ENCODE measurements at places on chromosomes 13 and 19.

GRCh38 chr19:48117515-48118130, 7.0 kb upstream of the PLA2G4C start:
- no peak for DNase-seq

- DNase-seq, result no peak
Measured at GRCh38 chr13:48155848-48156247, 60.9 kb upstream of the MED4 start.

- DNase-seq, result no peak
Measured at GRCh38 chr13:51067210-51067701, 43.8 kb downstream of the C13orf42 start.

DNA sequence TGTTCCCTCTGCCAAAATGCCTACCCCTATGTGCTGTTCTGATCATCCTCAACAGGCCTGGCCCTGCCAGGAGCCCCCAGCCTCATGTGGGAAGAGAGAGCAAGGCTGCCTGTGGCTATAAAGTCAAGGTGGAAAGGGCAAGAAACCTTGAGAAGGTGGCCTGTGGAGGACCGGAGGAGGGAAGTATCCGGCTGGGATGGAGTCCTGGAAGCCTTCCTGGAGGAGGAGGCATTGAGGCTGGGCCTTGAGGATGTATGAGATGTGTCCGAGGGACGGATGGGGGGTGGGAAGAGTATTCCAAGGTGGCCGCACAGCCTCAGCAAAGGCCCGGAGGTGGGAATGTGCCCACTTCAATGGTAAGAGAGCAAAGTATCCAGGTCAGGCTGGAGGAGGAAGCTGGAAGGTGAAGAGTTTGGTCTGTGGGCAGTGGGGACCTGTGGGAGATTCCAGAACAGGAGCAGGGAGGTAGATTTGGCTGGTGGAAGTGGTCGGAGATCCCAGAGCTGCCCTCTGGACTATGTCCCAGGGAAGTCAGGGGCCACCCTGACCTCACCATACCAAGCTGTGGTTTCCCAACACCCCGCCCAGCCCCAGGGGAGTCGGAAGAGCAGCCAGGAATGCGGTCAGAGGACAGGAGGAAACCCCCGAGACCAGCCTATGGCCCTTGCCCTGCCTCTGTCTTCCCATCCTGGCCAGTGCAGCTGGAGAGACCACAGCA, 3.0 kb upstream of the PLIN4 start:
- DNase-seq, result no peak

DNA sequence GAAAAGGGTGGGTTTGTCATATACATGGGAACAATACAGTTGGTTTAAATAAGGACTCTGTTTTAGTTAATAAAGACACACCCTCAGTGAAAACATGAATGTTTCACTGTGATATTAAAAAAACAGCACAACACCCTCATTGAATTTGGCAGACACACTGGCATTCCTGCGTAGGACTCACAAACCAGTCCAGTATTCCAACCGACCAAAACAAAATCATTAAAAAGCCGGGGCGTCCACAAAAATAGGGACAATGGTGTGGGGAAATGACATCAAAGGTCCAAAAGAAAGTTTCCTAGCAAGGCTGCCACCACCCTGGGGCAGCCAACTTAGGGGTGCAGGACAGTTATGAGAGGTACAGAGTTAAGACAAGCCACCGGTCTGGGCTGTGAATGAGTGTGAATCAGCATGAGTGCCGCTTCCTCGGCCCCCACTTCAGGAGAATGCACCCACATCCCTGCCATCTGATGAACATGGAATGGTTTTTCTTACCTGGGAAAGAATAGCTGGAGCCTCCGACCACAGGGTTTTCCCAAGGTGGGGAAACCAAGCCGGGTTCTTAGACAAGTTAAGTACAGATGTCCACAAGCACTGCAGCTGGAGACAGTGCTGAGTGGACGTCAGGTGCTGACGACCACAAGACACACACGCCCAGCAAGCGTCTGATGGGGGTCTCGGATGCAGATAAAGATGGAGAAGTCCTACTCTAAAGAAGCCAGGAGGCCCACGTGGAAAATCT, 73.3 kb downstream of the KLF2 start:
- DNase-seq, result no peak

GRCh38 chr19:17234911-17235299, 8.9 kb downstream of the OCEL1 start:
- peak; percentile 61 for DNase-seq

GRCh38 chr13:19062801-19063200, 118.8 kb downstream of the TUBA3C start:
- DNase-seq, result no peak

DNA sequence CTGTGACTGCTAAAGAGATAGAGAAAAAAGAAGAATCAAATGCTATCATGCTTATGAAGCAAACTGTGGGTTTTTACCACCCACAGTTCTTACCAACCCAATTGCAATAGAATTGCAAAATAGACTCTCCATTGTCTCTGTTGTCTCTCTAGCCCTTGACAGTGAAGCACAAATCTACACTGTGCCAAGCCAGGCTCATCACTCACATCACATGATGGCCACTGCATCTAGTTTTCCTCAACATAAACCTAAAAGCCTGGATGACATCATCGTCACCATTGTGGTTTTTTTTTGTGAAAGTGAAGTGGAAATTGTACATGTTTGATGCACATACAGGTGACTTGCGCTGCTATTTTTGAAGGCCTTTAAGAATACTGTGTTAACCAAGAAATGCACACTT, 56.1 kb downstream of the KL start:
- DNase-seq, result no peak

Data from stimulated activated CD8-positive, alpha-beta memory T cell treated with anti-CD3 and anti-CD28 coated beads, Interleukin-2, amount 100 ng/mL, for 48 hours (primary cell).